ENCODE measurements at places on chromosomes 3 and 15.

GRCh38 chr3:10108091-10108490 is at the start of gene FANCD2OS:
TSS of gene FANCD2OS (minus strand) at chr3:10108255. CDS start at chr3:10104774, 3,481 bp downstream.
- DNase-seq: no peak

DNA sequence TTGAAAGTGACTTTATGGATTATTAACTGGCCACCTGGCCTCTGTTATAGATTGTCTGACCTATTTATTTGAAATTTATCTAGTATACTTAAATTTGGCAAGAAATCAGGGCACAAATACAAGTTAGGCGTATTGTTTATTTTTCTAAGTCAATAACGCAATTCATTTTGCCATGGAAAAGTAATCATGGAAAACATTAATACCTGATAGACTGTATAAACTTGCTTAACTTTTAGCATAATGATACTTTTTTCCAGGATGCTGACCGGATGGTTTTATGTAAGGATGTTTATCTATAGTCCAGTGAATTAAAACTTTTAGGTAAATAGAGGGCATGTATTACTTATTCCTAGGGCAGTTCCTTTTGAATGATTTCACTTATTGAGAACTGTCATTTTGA is 20.2 kb downstream of the FNDC3B start:
- no peak for DNase-seq

DNA sequence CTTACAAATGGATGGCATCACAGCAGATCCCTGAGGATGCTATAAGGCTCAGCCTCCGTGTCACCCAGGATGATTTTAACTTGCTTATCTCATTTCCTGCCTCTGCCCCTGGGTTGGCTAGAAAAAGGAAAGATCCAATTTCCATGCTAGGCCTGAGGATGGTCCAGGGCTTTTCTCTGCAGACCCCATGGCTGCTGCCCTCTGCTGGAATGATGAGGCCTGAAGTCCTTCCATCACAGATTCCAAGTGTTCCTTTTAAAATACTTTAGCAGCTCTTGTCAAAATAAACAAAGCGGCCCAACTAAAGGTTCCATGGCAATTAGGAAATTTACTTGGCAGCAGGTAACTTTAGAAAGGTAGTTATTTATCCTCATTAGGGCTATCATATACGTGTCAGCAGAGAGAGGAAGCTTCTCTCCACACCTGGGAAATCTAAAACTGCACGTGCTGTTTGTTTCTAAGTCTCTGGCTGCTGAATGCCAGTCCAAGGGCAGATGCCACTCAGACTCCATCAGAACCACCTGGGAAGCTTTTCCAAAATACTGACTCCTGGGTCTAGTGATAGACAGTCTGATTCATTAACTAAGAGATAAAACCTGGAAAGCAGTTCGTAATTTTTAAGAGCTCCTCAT is 401.9 kb upstream of the IL12A start:
- peak; percentile 29 for DNase-seq

GRCh38 chr3:117997201-117998049 is 1037.2 kb downstream of the IGSF11 start:
- peak; percentile 76 for DNase-seq

DNA sequence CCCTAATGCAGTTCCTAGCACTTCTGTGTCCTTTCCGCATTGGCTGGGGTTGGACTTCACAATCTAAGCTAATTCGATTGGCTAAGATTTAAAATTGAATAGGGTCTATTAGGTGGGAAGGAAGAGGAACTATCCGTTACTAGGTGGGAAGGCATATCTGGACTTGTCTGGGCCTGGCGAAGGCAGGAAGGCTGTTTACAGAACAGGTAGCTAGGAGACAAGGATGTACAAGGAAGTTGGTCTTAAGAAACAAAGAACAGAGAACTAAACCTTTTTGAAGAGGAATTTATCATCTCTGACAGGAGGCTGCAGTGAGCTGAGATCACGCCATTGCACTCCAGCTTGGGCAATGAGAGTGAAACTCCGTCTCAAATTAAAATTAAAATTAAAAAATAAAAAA is 17.3 kb upstream of the ATG7 start:
- no peak for DNase-seq

DNA sequence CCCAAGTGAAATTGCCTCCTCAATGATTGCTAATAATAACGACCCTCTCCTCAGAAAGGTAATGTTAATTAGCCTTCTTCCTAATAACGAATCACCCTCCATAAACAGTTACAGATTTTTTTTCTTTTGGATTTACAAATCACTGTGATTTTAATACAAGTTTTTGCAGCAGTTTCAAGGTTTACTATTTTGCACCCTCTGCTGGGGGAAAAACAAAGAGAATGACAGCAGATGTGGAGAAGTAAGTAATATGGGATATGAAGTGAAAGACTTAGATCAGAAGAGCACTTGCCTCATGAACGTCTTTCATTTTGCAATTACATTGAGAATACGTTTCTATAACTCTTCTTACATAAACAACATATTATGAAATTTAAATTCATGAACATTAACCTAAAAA is 16.1 kb upstream of the CNTN3 start:
- DNase-seq: no peak

DNA sequence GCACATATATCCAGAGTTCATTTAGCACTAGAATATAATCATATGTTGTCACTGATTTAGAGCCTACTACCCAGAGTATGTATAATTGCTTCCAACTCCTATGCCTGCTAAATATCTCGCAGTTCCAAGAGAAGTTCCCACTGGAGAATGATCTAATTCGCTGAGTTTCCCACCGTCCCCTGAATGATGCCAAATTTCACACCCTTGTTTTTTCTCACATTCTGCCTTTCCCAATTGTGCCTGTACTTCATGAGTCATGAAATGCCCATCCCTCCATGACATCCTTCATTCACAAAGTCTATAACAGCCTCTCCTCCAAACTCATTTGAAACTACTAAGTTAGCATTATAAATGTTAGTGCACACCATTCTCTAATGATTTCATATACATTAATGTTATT is 177.2 kb downstream of the CBLB start:
- no peak for DNase-seq

DNA sequence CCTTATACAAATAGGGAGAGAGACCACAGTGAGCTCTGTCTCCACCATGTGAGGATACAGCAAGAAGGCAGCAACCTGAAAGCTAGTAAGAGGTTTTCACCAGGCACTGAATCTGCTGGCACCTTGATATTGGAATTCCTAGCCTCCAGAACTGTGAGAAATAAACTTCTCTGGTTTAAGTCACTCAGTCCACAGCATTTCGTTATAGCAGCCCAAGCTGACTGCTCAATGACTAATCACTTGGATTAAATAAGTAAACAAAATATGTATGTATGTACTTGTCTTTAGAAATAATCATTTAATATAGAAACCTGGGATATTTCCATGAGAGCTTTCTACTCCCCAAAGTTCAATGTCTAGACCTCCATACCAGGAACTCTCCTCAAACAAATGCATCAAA is 162.0 kb downstream of the IMPG2 start:
- no peak for DNase-seq

DNA sequence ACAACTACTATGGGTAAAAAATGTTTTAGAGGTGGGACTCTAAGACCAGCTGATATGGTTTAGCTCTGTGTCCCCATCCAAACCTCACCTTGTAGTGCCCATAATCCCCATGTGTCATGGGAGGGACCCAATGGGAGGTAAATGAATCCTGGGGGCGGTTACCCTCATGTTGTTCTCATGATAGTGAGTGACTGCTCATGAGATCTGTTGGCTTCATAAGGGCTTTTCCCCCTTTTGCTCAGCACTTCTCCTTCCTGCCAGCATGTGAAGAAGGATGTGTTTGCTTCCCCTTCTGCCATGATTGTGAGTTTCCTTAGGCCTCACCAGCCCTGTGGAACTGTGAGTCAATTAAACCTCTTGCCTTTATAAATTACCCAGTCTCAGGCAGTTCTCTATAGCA is 45.7 kb downstream of the FAM98B start:
- DNase-seq: no peak

- DNase-seq: no peak
These were observed 199.4 kb downstream of the CLSTN2 start for GRCh38 chr3:140134231-140134965.

- DNase-seq: no peak
These were observed 12.0 kb downstream of the ZBTB38 start for GRCh38 chr3:141380279-141380678.

DNA sequence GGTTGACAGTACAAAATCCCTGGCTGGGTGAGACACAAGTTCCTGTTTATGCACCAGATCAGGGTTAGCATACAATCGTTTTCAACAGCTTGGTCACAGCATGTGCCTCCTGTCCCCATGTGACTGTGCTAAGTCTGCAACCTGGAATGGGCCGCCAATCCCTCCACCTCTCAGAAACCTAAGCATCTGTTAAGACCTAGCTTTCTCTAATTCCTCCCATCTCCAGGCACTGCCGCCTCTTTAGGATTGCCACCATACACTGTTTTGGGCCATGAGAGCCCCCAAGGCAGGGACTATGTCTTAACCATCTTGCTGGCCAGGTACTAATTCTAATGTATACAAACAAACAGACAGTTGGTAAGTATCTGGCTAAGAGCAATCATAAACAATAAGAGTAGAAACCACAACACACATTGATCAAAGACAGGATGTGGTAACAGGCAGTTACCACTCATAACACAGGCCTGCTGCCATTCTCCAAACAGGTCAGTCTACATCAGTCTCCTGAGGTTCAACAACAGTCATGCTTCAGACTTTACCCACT is 25.6 kb downstream of the SEC22C start:
- no peak for DNase-seq

DNA sequence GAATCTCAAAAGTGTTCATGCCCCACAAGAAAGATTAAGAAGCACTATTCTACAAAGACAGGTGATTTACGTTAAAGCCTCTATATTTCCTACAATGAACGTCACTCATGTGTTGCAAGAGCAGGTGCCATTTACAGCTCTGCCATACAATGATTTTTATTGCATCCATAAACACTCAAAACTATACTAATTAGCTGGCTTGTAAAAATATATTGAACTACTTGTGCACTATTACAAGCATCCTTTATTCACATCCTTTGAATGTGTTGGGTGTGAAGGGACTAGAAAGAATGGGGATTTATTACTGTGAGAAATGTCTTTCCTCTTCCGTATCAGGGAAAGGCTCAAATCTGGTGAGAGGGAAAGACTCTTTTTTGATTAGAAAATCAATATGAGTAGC is 50.7 kb upstream of the C3orf49 start:
- DNase-seq: no peak

DNA sequence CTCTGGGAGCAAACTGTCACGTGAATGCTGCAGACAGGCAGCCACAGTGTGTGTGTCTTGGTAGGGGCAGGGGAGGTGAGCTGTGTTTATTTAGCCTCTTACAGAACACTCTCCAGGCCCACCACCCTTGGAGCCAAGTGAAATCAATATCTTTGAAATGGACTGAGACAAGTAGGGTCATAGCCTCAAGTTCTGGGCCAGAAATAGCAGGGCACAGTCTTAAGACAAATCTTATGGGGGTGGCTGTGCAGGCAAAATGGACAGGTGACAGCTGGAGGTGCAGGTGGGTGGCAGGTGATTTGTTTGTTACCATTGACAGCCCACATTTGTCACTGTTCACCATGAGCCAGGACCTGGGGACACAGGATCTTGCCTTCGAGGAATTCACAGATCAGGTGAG is 93.6 kb upstream of the NMNAT3 start:
- DNase-seq: no peak

GRCh38 chr3:123765475-123766128 is 118.5 kb downstream of the MYLK start:
- no peak for DNase-seq

DNA sequence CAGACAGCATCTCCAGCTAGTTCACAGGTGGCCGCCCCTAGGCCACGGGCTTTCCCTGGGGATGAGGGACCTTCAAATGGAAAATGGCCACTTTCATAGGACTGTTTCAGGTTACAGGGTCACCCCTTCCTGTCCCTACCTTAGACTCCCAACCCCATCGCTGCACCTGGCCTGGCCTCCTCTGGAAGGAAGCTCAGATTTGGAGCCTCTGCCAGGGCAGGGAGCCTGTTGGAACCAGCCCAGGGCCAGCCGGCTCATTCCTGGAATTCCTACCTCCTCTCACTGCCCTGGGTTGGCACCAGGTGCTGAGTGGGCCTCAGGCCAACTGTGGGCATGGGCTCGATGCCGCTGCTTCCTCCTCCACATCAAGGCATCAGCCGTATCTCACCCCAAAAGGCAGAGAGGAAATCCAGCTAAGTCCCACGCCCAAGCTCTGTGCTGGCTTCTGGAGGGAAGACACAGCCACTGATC is 42.2 kb downstream of the KLHL25 start:
- DNase-seq: peak; percentile 21

- peak; percentile 43 for DNase-seq
These were observed 182.4 kb downstream of the CBLB start for GRCh38 chr3:105686278-105686897.

GRCh38 chr15:58427987-58428386 is 3.8 kb upstream of the LIPC start:
- DNase-seq: no peak

All from ACHN (cell line).